ENCODE measurements at places on chromosomes 2 and 18.
A peak's percentile ranks its signal among the peaks of the same experiment; 100 is the strongest.

GRCh38 chr2:170715932-170716777 lies 1.0 kb downstream of the SP5 start:
- peaks cover 84% of the 10 kb centered on the region for H3K27me3 ChIP-seq
- peaks cover 28% of the 10 kb centered on the region for H3K4me1 ChIP-seq
- no peak overlapping the region for H3K27ac ChIP-seq
- peak overlapping the region; percentile 58 for H3K4me3 ChIP-seq
- H3K36me3 ChIP-seq = no peaks in the 10 kb centered on the region

- no peak for DNase-seq
- no peak overlapping the region for H3K27ac ChIP-seq
- peaks cover 22% of the 10 kb centered on the region for H3K4me1 ChIP-seq
Measured at GRCh38 chr2:85531589-85531988, 7.4 kb upstream of the MAT2A start.

GRCh38 chr2:85766229-85766628 lies 12.4 kb downstream of the ATOH8 start:
- H3K36me3 ChIP-seq = no peaks in the 10 kb centered on the region
- peaks cover 34% of the 10 kb centered on the region for H3K4me1 ChIP-seq
- DNase-seq = no peak
- H3K27me3 ChIP-seq = no peaks in the 10 kb centered on the region
- peak overlapping the region; percentile 44 for H3K27ac ChIP-seq

DNA sequence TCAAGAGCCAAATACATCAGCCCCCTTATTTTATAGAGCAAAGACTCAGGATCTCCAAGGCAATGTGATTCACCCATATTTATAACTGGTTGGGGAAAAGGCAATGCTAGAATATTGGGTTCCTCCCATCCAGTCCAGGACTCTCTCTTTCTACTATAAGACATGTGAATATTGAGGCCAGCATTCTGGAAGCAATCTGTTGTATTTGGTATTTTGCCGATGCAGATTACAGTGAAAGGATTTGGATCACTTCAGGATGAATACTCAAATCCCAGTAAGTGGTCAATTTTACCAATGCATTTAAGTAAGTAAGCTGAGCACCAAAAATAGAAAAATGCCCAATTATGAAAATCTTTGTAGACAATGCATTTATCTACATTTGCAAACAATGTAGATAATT lies 1834.7 kb upstream of the PIK3C3 start:
- H3K4me3 ChIP-seq = no peak overlapping the region
- no peaks in the 10 kb centered on the region for H3K27me3 ChIP-seq
- H3K36me3 ChIP-seq = no peaks in the 10 kb centered on the region
- no peaks in the 10 kb centered on the region for H3K4me1 ChIP-seq

Data from spleen (tissue), 13 donors.